ENCODE measurements at places on chromosomes 3 and 15.
A peak's percentile ranks its signal among the peaks of the same experiment; 100 is the strongest.

GRCh38 chr15:82398785-82399184, 30.8 kb upstream of the GOLGA6L9 start:
- DNase-seq, result no peak

- no peak for DNase-seq
These were observed 560.5 kb upstream of the ARPP21 start for GRCh38 chr3:35078780-35079179.

GRCh38 chr15:63891768-63892133, 58.0 kb upstream of the HERC1 start:
- DNase-seq, result no peak

GRCh38 chr15:66130496-66131034, 123.0 kb downstream of the MEGF11 start:
- DNase-seq, result no peak

- no peak for DNase-seq
These were observed 173.5 kb downstream of the KLF13 start for GRCh38 chr15:31499953-31500765.

DNA sequence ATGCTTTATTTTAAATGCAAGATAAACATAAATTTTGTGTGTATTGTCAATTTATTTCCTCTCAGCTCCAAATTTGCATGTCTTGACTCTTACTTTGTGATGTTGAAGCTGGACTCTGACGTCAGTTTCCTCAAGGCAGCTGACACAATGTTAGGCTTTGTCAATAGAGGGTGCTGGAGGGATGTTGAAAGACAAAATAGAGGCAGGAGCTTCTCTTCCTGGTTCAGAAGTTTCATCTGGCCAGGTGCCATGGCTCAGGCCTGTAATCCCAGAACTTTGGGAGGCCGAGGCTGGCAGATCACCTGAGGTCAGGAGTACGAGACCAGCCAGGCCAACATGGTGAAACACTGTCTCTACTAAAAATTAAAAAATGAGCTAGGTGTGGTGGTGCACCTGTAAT, 408.6 kb downstream of the GBE1 start:
- no peak for DNase-seq

DNA sequence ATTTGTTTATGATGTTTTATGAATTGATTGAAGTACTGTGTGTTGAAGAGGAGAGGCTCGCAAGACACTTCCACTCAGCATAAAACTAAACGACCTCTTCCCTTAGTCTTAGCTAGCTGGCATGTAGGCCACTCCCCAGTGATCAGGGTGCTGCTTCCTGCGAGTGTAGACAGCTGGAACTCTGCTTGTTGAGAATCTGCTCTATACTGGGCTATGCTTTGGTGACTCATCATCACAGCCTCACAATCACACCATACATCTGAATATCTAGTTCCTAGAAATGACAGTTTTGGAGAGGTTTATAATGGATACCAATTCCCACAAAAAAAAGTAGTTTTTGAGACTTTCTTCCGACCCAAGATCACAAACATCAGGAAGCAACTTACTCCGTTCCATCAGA, 1.5 kb upstream of the SLC24A5 start:
- no peak for DNase-seq

- no peak for DNase-seq
These were observed 137.5 kb downstream of the NR2F2 start for GRCh38 chr15:96468036-96468435.

DNA sequence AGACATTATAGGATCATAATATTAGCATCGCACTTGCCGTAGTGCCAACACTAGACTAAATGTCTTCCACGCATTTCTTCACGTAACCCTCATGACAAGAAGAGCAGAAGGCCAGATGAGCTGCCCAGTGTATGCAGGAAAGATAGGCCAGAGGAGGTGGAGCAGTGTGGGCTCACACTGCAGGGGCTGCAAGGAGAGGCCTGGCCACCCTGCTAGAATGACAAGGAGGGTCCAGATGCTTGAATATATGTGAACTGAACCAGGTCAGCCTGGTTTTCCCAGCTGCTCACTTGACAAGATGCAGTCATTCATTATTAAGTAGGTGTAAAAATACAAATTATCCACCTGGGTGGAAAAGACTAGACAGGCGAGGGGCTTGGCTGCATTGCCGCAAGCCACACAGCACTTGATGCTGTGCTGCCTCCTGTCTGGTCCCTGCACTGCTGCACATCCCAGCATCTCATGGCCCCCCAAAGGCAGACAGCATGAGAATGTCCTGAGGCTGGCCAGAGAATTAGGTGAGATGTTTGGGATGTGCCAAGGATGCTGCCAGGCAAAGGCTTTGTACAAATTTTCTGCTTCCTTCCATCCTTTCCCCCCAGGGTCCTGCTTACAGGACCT, 115.2 kb downstream of the NTRK3 start:
- no peak for DNase-seq

- DNase-seq, result no peak
These were observed 4.0 kb downstream of the NPTN start for GRCh38 chr15:73628976-73629797.

DNA sequence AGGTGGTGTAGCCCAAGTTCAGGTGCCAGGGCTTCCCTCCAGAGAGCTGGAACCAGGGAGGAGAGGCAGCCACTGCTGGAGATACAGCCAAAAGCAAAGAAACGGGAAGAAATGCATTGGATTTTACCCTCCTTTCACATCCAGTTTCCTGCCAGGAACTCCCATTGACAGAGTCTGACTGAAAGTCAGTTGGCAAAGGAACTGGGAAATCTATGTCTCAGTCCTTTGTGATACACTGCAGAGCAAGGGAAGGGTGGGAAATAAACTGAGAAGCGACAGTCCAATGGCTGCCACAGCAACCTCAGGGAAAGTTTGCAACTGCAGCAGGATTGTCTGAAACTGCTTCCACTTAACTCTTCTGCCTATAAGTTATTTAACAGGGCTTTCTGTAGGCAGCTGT, 142.6 kb downstream of the SATB1 start:
- no peak for DNase-seq

DNA sequence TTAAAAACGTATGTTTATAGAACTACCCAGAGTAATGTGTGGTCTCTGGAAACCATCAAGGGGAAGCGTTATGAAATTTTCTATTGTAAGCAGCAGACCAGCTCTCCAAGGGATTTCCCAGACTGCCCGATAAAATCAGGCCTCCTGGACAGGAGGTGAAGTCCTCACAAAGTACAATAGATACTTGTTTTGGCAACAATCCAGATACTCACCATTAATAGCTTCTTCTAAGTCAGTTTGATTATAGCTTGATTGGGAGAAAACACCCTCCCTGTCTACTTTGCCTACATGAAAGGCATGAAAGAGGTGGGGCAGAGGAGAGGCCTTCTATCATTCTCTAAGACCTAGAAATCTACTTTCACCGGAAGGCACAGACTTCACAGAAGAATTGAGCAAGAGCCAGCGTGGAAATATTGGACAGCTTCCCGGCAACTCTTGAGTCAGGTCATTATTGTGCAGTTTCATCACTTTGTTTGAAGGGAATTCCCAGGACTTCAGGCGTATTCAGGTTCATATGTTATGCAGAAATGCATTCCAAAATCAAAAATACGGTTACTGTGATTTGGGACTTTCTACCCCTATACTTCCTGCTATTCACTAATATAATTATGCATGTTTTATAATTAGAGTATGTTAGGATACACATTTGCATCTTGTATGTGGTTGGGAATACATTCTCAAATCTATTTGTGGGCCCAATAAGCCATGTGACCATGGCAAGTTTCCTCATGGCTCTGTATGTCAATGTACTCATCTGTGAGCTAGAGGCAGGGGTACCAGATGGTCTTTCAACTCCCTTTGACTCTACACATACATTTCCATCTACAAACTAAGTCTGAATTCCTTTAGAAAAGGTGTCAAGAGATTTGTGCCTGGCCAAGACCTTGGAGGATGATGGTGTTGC, 103.5 kb downstream of the CD47 start:
- DNase-seq, result peak; percentile 88

DNA sequence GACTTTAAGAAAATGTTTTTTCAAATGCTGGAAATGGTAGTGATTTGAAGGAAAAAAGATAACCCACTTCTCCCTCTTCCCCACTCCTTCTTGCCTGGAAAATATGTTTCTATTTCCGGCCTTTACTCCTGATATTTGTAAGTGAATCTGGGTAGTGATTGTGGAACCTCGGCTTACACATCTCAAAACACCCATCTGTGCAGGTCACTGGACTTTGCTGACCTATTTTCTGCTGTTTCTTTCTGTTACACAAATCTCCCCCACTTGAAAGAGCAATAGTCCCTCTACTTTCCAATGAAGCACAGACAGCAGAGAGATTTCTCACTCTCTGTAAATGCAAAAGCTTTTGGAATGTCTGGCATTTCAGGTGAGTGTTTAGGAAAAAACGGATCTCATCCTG, 76.9 kb upstream of the ICE2 start:
- DNase-seq, result no peak

GRCh38 chr3:126692858-126693257, 11.2 kb upstream of the CHCHD6 start:
- DNase-seq, result no peak

DNA sequence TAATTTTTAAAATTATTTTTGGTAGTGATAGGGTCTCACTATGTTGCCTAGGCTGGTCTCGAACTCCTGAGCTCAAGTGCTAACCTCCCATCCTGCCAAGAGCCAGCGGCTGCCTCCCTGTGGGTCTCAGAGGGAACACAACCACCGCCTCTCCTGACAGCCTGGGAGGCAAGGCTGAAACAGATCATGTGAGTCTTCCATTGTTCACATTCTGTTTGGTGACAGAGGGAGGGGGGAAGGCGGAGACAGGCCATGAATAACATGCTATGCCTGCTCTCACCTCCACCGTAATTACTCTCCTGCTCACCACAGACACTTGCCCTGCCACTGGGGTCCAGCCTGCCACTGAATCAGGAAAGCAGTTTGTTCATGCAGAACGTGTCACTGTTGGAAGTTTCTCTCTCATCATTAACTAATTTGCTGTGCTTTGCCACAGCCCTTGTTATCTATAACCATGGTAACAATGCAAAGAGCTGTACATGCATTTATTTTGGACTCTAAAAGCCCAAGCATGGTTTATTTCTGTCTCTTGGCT, 78.4 kb upstream of the RASGRF1 start:
- peak; percentile 10 for DNase-seq

DNA sequence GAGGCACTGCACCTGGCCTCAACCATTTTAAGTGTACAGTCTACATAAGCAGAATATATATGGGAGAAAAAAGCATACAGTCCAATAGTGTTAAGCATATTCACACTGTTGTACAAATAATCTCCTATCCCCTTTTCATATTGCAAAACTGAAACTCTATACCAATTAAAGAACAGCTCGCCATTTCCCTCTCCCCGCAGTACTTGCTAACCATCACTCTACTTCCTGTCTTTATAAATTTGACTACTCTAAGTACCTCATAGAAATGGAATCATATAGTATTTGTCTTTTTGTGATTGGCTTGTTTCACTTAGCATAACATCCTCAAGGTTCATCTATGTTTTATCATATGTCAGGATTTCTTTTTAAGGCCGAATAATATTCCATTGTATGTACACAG, 21.6 kb upstream of the TASOR start:
- no peak for DNase-seq

DNA sequence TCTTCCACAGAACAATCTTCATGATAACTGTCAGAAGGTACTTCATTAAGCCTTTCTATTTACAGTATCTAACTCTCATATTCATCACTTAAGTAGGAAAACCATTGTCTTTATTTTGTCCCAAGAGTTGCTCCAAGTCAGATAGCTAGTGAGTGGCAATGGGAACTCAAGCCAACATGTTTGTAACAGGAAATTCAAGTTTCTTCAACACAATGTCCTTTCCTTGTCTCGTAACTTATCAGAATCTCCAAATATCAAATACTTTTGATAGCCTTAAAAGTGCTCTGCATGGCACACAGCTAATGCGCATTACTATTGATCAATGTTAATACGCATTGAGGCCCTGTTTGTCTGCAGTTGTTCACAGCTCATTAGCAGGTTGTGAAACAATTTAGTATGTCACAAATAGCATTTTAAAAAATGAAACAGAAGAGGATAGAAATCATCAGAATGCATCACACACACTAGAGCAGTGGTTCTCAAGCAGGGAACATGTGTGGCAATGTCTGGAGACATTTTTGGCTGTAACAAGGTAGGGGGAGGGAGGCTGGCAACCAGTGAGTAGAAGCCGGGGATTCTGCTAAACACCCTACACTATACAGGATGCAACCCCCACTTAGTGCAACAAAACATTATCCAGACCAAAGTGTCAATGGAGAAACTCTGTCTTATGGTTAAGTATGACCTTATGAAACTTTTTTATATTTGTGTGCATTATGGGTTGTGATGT, 27.5 kb downstream of the BTLA start:
- peak; percentile 35 for DNase-seq

DNA sequence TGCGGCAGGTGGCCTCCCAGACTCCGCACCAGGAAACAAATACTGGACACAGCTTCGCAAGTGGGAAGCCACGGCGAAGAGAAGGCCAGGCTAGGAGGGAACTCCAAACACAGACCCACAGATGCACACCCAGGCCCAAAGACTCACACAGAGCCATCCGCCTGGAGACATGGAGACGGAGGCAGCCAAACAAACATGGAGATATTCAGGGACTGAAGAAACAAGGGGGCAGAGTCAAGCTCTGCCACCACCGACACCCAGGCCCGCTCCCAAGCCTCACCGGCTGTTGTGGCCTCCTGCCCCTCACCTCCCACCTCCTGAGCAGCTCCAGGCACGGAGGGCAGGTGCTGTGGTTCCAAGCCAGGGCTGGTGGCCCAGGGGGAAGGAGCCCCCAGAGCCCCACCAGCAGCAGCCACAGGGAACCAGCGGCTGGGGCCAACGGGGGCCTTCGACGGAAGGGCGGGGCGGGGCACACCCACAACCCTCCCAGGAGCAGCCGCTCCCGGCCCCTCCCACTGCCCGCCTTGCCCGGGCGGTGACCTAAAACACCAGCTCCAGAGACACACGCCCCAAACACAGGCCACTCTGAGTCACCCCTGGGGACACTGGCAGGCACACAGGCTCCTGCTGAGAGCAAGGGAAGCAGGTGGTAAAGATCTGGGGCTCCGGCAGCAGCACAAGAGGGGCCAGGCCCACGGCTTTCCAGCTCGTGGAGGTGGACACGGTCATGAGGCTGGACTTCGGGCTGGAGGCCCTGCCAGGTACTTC, 31.9 kb downstream of the TNK2 start:
- DNase-seq, result no peak

DNA sequence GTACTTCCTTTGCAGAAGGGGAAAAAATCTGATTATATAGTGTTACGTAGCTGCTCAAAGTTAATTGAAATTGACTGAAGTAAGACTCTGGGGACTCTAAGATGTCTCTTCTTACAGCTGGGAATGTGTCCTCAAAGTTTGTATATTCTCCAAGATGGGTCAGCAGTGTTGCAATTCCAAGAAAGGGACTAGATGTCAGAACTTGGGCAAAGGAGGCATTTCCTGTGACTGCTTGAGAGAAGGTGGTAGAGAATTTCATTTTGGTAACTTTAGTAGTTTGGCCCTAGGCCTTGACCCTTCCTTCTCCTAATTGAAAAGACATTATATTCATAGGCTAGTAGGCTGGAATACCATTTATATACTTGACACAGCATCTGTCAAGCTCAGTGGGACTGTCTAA, 33.9 kb downstream of the PTPRG start:
- no peak for DNase-seq

DNA sequence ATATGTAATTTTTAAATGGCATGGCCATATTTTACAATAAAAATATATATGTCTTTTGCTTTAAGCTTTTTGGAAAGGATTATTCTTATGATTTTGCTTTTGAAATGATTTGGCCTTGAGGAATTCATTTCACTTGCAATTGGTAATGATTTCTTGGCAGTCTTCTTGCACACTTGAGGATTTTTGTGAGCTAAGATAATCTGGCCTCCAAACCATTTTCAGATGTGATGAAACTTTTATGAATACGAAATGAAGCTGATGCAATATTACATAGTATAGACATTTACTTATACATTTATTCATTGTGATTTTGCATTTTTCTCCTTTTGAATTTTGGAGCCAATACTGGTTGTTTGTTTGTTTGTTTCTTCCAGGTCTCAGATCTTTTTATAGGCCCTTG, 6.4 kb upstream of the SH2D7 start:
- no peak for DNase-seq

Measured in right lung (tissue), 10 donors.